T-helper 9 cell (primary cell): ENCODE measurements at places on chromosomes 1 and 21.

DNA sequence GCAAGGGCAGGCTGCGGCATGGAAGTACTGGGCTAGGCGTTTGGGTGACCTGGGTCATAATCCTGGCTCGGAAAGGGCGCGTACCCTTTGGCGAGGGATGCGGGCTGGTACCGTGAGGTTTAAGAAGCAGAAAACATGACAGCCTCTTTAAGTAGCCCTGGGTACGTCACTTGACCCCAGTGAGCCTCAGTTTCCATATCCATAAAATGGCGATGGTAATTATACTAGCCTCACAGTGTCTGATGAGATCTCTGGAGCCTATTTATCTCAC, 700 bp downstream of the PIGV start:
- no peak for DNase-seq

DNA sequence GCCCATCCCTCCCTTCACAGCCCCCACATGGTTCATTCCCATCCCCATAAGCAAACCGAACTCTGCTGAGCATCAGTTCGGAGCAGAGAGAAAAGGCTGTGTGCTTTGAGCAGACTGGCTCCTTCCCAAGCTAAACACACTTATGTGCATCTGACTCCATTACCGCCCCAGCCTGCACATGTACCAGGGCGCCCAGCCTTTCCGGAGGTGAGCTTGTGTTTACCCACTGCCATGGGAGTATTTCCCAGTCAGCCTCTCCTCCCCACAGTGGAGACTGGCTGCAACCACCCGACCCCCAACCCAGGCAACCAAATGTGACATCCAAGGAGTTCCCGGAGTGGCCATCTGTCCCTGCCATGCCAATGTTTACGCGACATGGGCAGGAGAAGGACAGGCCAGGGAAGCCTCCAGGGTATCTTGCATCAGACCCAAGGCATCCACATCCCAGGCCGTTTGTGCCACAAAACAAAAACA, 9.4 kb downstream of the TIAM1 start:
- DNase-seq = no peak

DNA sequence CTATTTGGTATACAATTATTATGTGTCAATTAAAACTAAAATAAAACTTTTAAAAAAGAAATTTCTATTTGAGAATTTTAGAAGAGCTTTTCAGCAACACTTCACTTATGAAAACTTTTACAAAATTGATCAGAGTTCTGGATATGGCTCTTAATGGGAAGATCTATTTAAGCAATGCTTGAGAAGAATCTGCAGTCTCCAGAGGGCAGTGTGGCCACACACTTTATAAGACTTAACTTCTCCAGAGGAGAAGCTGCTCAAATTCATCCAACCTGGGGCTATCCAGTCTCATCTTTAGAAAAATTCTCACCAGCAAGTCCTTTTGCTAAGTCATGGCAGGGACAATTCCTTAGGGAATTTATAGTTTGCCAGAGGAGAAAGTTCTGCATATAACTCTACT, 25.2 kb upstream of the AGO1 start:
- no peak for DNase-seq

DNA sequence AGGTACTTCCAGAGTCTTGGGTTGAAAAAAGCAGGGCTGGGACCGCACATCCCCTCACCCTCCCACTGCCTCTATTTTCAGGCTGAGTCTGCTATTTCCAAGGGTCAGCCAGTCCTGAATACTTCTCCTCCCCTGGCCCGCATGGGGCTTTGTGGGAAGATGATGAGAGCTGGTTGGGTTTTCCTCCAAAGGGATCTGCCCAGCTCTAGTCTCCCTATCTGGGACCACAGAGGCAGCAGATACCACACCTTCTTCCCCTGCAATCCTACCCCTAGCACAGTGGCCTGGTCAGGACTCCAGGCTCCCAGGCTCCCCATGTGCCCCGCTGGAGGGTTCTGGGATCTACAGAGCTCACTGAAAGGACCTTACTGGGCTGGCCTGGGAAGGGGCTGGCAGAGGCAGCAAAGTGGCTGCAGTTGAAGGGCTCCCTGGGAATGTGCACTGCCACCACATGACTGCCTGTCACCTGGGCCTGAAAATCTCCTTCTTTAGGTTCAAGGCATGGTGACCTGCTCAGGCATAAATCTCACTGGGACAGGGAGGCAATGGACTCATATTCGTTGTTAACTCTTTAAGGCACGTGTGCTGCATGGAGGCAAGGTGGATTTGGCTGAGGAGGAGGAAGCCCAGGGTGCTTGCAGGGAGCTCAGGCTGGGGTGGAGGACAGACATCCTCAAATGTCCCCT, 13.1 kb downstream of the CACNA1S start:
- DNase-seq = no peak

DNA sequence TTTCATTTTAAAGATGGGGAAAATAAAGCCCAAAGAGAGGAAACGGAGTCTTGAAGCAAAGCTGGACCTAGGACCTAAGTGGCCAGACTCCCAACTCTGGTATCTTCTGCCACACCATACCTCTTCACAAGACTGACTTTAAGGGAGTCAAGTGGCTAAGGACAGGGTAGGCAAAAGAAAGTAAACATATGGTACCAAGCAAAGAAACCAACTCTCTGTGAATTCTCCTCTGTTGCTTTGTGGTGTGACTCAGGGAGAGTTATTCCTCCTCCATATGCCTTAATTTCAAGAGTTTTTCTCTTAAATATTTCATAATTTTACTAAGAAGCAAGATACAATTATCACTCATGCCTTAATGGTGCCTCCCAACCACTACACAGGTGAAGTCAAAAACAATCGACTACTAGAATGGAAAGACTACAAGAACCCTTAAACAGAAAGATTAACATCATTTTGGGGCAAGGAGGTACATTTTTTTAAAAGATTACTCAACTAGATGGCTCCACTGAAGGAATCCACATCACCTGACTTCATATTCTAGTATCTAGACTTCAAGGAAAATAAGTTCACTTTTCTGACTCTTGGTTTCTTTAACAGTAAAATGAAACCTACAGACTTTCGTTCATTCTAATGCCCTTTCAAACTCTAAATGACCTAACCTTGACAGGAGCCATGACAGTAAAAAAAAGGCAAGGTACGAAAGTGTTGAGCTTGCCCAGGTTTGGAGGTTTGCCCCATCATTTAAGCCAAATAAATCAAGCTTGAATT, 44.2 kb downstream of the LUZP1 start:
- no peak for DNase-seq

- no peak for DNase-seq
Measured at GRCh38 chr1:91883470-91883869, 2.5 kb downstream of the TGFBR3 start.

GRCh38 chr1:44442791-44443190, 37.7 kb downstream of the RNF220 start:
- no peak for DNase-seq

- no peak for DNase-seq
Measured at GRCh38 chr1:2473198-2473597, 2.9 kb upstream of the PLCH2 start.

DNA sequence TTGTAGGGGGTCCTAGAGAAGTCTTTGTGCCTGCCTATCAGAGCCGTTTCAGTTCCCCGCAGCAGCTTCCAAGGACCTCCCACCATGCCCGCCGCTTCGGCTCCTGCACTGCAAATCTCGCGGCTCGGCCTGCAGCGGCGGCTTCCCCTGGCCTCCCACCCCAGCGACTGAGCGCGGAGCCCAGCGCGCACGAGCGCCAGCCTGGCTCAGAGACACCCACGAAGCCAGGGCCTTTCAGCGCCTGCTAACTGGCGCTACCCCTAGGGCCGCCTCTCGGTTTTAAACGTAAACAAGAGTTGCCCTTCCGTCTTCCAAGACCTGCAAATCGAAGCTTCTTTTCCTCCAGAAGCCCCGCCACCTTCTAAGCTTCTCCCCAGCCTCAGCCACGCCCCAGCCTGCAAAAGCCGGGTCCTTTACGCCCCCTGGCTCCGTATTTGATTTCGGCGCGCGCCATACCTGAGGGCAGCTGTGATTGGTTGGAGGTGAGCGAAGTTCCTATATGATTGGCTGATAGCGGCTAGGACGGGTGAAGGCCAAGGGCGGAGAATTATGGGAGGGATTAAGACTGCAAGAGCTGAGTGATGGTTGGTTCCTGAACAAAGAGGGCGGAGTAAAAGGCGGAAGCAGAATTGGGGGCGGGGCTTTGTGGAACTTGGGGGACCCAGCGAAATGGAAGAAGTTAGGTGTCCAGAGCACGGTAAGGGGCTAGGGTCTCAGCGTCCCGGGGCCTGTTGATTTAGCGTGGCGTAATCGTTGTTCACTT, at the start of gene TTF2:
TSS of gene TTF2 (plus strand) at position 649 of the 763 bp plus-strand sequence. CDS start at position 670, 21 bp downstream.
- DNase-seq = peak; percentile 84

- DNase-seq = no peak
Measured at GRCh38 chr1:20753589-20753988, 21.1 kb upstream of the SH2D5 start.

- no peak for DNase-seq
Measured at GRCh38 chr1:59747420-59748024, 67.2 kb upstream of the HOOK1 start.

DNA sequence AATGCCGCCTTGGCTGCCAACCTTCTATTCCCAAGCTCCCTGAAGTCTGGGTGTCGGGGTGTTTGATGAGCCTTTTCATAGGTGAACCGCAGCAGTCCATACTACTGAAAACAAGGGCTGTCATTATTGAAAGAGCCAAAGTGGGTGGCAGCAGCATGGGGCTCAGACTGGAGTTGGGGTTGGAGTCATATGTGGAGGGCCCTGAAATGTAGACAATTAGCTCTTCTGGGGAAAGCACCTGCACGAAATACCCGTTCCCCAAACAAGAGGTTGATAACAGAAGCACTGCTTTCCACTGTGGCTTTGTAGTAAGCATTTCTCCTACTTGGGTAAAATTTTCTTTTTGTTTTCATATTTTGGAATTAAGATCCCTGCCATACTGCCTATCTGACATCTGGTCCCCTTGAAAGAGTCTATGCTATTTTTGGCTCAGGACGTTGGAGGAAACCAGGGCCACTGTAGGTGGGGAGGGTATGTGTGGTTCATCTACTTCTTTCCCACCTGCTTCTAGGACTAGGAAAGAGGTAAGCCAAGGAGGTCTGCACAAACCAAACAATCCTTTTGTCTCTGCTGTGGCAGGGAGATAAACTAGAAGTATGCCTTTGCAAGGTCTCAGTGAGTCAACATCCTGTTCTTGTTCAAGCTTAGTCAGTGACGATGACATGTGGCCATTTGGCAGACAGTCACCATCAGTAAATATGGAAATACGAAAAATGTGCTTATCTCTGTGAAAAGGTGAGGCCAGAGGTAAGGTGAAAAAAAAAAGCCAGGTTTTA, 197.0 kb upstream of the UBE2U start:
- no peak for DNase-seq

DNA sequence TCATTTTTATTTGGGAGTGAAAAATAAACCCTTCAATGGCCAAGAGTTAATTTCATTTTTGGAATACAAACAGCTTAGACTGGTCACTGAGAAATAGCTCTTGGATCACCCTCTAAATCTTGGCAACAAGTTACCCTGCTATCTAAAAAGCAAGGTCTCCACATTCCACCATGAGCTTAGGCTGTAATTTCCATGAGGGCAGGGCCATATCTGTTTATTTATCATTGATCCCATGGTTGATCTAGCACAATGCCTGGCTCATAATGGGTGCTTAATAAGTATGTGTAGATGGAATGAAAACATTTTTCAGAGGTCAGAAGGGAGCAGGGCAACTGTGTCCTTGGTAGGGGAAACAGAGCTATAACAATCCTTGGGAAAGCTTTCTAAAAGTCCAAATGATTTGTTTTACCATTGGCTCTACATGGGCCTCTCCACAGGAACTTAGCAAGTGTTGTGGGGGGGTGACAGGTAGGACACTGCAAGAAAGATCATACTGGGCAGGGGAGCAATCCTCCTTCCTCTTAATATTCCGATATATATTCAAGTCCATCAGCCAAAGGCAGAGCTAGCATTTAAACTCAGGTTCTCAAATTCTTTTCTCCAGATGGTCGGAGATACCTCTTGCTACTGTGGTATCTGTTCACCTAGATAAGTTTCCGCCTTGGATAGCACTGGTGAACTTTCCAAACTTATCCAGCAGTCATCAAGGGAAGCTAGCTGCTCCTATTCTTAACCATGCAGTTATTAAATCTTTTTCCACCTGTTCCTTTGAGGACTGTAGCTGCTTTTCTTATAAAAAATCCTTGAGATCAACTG, 53.1 kb upstream of the PTCH2 start:
- DNase-seq = no peak

- DNase-seq = no peak
Measured at GRCh38 chr1:168504064-168504837, 39.5 kb downstream of the XCL2 start.

DNA sequence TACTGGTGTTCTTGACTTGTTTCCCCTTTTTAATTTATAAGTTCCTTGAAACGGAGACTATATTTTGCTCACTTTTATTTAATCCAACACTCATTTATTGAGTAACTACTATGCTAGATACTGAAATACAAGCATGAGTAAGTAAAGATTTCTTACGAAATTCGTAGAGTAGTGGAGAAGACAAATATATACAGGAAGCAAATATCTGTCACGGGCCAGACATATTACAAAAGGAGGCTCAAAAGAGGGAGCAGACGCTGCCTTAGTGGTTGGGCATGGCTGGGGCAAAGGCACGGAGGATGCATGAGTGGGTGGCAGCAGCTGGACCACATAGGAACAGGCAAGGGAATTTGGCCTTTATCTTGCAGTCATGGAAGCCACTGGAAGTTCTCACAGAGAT, 6.8 kb downstream of the NCF2 start:
- DNase-seq = no peak

DNA sequence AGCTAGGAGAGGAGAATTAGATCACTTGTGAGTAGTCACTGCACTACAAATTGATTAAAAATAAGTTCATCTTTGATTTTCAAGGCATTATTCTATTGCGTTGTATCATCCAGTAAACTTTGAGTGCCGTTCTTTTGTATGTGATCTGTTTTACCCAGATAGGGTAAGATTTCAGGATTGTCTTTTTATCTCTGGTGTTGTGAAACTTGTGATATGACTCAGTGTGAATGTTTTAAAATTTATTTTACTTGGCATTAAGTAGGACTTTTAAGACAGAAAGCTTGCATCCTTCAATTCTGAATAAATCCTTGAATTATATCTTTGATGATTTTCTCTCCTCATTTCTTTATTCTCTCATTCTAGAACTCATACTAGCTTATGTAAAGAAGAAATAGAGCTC, 93.3 kb upstream of the ADAMTS5 start:
- no peak for DNase-seq

DNA sequence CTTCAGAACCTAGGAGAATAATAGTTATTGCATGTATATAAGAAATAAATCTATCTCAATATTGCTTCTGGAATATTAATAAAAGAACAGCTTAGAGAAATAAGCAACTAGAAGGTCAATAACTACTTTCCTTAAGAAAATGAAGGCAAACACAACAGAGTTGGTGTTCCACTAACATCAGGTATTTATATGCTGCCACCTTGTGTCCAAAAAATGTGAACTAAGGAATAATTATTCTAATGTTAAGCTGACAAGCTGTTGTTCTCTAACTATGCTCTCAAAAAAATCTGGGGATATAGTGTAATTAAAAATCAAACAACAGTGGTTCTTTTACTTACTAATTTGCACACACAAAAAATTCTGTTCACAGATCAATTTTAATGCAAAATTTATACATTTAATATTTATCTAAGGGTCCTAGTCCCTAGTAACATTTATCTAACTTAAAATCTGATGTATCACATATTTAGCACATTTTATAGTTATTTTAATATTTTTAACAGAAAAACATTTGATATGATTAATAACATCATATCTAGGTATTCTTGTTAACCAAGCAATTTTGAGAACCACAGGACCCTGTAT, 39.6 kb downstream of the UCHL5 start:
- no peak for DNase-seq
